Left cardiac atrium (tissue), 4 donors: ENCODE measurements at places on chromosomes 11 and 22. TPM values are rescaled to one million over a fixed set of nuclear protein-coding genes. Genes with fewer than 3 reads are reported as not detected.
A peak's percentile ranks its signal among the peaks of the same experiment; 100 is the strongest.

- DNase-seq = no peak
Measured at GRCh38 chr11:104152941-104153505, 10.9 kb downstream of the PDGFD start.

DNA sequence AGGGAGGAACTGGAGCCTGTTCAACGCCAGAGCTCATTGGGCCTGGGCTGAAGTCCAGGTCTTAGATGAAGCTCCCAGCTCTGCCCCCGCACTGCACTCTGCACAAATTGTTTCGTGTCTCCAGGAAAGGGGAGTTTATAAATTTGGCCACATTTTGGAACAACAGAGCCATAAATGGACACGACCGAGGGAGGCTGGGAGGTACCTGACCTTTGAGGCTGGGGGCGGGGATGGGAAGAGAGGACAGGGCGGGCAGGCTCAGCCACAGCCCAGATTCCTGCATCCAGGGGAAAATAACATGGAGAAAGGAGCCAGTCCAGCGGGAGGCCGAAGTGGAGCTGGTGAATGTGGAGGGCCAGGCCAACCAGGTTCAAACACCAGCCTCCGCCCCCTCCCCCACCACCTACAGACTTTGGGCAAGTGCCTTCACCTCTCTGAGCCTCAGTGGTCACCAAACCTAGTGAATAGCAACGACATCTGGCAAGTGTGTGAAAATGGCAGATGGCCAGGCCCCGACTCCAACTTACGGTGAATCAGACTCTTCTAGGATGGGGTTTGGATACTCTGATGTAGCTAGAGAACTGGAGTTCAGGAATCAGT is 36.8 kb upstream of the SMTN start:
- DNase-seq = peak; percentile 62

The CHRDL2 gene
- total RNA-seq = 25.4 TPM

GRCh38 chr11:106961048-106961447 is 57.2 kb downstream of the GUCY1A2 start:
- DNase-seq = no peak
